ENCODE measurements at places on chromosomes 11 and 22. TPM values are rescaled to one million over a fixed set of nuclear protein-coding genes. Genes with fewer than 3 reads are reported as not detected.

Gene OPCML
- total RNA-seq: not detected

Gene POU2AF1
- not detected for total RNA-seq

Gene SESN3
- 0.10 TPM for total RNA-seq

Gene LRRC55
- total RNA-seq: not detected

Gene C22orf42
- total RNA-seq: not detected

Gene FOLR2
- total RNA-seq: not detected

Gene MUC15
- total RNA-seq: not detected

Gene SCUBE2
- 0.43 TPM for total RNA-seq

Gene LAYN
- total RNA-seq: 4.9 TPM

Gene TIGD3
- 0.86 TPM for total RNA-seq

Gene TRIM29
- 7.4 TPM for total RNA-seq

Gene OR2AG1
- total RNA-seq: not detected

Gene KCNJ11
- 0.46 TPM for total RNA-seq

Gene GRIA4
- total RNA-seq: not detected

Gene SUN2
- total RNA-seq: 26.9 TPM
